Naive thymus-derived CD4-positive, alpha-beta T cell (primary cell): ENCODE measurements at places on chromosomes 13 and 19. TPM values are rescaled to one million over a fixed set of nuclear protein-coding genes. Genes with fewer than 3 reads are reported as not detected.

ZNF616 gene
- 6.5 TPM for polyA plus RNA-seq

CLN5 gene
- polyA plus RNA-seq, result 27.5 TPM

NLRP11 gene
- not detected for polyA plus RNA-seq

ZNF320 gene
- 7.1 TPM for polyA plus RNA-seq

FPR1 gene
- polyA plus RNA-seq, result 0.30 TPM

- no peak for DNase-seq
Measured at GRCh38 chr13:113220877-113221276, 11.5 kb downstream of the CUL4A start.

GRCh38 chr19:50759886-50760285, 10.4 kb upstream of the GPR32 start:
- no peak for DNase-seq

GRCh38 chr19:27777242-27777641, 1435.7 kb downstream of the UQCRFS1 start:
- DNase-seq, result no peak

- DNase-seq, result no peak
Measured at GRCh38 chr19:52724701-52725514, 9.9 kb downstream of the ZNF611 start.

GRCh38 chr19:37342753-37343152, 28.1 kb upstream of the ZNF527 start:
- DNase-seq, result no peak

DNA sequence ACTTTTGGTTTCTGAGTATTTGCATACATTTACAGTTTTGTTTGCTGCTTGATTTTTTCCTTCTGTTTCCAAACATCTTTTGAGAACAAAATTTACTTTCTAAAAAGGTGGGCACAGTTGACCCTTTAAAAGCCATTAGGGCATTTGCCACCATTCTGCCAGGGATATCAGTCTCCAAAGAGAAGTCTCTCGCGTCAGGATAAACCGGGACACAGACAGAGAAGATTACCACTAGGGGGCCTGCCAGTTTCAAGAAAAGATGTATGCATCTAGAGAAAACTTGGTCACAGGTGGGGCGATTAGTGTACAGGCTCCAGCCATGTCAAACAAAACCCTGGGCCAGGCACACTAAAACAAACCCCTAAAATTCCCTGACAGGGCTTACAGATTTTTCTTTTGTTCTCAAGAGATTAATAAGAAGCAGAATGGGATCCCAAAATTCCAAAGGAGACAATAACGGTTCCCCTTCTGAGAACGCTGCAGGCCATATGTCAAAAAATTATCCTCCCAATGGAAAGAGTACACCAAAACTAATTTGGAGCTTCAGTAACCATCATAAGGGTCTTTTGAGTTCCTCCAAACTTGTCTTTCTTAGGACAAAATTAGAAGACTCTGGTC, 10.7 kb upstream of the PABPC3 start:
- no peak for DNase-seq

DNA sequence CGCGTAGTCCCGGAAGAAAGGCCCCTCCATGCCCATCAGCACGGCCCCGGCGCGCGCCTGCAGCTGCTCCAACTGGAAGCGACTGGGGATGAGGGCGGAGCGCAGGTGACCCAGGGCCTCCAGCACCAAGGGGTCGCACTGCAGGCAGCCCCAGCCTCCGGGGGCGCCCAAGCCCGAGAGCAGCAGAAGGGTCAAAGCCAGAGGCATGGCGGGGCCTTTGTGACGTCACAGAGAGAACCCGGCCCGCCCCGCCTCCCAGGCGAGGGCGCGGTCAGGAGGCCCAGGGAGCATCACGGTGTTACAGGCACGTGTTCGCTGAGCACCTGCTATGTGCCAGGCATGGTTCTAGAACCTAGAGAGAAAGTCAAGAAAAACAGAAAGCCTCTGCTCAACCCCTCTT, at the start of gene IZUMO2:
TSS of gene IZUMO2 (minus strand) at position 294 of the 400 bp plus-strand sequence. CDS start at position 207, 87 bp downstream.
- no peak for DNase-seq

DNA sequence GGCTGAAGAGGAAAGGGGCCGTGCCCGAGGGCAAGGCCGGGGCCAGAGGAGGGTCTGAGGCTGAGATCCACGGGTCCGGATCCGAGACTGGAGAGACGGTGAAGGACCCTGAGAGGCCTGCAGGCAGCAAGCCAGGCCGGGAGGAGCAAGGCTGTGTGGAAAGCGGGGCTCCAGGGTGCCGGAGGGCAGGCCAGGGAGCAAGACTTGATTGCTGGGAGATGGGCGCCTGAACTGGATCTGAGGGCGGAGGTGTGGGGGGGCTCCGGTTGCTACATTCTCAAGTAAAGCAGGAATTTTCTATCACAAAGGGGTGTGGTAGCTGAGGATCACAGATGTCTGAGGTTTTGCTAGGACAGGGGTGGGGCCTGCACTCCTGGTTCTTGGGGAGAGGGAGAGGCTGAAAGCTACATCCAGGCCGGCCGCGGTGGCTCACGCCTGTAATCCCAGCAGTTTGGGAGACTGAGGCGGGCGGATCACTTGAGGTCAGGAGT, 3.8 kb downstream of the MAMSTR start:
- DNase-seq, result no peak

GRCh38 chr19:3656073-3656746, 29.6 kb upstream of the CACTIN start:
- no peak for DNase-seq

DNA sequence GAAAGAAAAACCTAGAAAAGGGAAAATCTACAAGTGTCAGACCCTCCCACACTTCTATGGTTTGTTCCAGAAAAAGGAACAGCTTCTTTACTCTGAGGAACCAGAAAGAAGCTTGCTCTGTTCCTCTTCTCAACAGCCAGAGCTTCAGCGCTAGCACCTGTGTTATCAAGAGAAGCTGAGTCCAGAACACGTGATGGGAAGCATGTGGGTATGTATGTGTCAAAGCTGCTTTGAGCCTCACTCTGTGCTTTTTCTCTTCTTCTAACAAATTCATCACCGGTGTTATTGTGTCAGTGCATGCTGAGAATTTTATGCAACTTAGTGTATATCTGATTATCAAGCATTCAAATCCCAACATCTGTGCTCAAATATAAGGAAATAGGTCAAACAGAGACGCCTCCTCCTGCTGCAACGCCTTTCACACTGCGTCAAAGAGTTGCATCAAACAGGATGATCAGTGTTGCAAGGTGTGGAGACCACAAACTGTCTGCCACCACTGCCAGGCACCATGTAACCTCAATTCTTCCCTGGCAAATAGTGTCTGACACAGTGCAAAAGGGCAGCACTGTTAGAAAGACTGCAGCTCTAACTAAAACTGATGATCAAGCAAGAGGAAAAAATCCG, 83.9 kb downstream of the LRRC63 start:
- DNase-seq, result peak; percentile 89

- DNase-seq, result no peak
Measured at GRCh38 chr19:695352-695949, at the start of gene PRSS57. TSS of gene PRSS57 (minus strand) at chr19:695452. CDS start at chr19:695430, 22 bp downstream.

GRCh38 chr19:32599736-32600157, 18.8 kb downstream of the PDCD5 start:
- peak; percentile 58 for DNase-seq

- no peak for DNase-seq
Measured at GRCh38 chr19:38036707-38037611, 130.0 kb downstream of the SIPA1L3 start.

GRCh38 chr13:20074966-20075365, 85.9 kb downstream of the GJA3 start:
- no peak for DNase-seq

DNA sequence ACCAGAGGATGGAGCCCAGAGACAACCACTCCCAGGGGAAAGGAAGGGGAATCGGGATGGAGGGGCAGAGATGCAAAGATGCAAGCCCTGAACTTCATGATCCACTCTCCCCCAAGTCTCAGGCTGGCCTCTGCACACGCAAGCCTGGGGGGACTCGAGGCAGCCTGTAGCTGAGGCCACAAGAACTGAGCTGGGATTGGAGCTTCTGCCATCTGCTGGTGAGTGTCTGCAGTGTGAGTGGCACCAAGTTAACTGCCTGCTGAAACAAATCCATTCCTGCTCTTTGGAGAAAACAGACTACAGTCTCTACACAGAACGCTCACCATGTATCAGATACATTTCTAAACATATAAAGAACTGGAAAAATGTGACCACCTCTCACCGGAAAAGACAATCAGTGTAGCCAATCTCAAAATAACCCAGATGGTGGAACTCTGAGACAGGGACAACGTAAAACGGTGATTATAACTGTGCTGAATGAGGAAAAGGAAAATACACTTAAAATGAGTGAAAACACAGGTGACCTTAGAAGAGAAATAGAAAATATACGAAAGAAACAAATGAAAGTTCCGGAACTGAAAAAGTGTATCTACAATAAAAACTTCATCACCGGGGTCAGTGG, 62.1 kb downstream of the KLF2 start:
- peak; percentile 64 for DNase-seq

- DNase-seq, result peak; percentile 39
Measured at GRCh38 chr19:12769689-12770088, 5.7 kb downstream of the HOOK2 start.

GRCh38 chr13:61286148-61286745, 129.4 kb downstream of the PCDH20 start:
- no peak for DNase-seq

DNA sequence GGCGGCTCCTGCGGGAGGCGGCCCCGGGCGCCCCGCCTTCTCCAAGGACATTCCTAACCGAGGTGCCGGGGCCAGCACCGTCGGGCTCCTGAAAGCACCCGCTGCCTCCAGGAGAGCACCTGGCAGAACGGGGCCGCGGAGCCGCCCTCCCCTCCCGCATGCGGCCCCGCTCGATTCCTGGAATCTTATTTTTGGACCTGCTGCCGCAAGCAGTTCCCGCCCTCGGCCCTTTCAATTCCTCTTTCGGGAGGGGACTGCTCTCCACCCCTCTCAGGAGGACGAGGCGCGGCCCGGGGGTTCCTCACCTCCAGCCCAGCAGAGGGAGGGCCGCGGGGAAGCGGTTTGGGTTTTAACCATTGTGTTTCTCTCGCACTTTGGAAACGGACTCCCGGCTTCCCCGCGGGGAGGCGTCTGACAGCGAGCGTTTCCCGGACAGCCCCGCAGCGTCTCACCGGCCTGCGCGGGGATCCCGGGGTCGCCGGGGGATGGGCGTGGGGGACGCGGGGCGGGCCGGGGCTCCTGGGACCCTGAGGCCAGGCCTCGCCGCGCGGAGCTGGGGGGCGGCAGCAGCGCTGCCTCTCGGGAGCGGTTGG, 849 bp downstream of the GAS6 start:
- DNase-seq, result no peak

- no peak for DNase-seq
Measured at GRCh38 chr19:2650515-2650914, 52.0 kb downstream of the GNG7 start.

DNA sequence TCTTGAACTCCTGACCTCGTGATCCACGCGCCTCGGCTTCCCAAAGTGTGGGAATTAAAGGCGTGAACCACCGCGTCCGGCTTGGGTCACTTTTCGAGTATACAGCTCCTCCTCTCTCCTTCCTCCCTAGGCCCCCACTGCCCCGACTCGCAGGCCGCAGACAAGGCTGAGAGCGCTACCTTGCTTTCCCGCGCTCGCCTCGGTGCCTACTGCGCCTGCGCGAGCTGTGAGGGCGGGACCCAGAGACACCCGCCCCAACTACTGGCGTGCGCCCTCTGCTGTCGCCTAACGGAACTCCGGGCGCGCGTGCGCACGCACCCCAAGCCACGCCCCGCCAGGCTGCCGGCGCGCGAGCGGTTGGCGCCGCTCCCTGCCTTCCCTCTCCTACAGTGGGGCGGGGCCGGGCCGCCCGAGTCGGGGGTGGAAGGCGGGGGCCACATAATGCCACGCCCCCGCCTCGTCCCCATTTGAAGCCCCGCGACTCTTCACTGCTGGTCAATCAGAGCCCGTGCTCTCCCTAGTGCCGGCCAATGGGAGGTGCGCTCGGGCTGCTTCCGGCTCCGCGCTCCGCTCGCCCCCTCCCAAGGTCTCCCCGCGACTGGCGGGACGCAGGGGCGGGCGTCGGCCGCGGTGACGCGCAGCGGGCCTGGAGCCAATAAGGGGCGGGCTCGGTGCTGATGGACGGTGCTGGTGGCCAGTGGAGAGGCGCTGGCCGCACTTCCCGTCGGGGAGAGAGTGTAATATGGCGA, at the start of gene RAB8A:
TSS of gene RAB8A (plus strand) at position 730 of the 749 bp plus-strand sequence. CDS start at position 743, 13 bp downstream.
- peak; percentile 99 for DNase-seq

GRCh38 chr13:30337061-30337610, 29.8 kb upstream of the KATNAL1 start:
- no peak for DNase-seq

DNA sequence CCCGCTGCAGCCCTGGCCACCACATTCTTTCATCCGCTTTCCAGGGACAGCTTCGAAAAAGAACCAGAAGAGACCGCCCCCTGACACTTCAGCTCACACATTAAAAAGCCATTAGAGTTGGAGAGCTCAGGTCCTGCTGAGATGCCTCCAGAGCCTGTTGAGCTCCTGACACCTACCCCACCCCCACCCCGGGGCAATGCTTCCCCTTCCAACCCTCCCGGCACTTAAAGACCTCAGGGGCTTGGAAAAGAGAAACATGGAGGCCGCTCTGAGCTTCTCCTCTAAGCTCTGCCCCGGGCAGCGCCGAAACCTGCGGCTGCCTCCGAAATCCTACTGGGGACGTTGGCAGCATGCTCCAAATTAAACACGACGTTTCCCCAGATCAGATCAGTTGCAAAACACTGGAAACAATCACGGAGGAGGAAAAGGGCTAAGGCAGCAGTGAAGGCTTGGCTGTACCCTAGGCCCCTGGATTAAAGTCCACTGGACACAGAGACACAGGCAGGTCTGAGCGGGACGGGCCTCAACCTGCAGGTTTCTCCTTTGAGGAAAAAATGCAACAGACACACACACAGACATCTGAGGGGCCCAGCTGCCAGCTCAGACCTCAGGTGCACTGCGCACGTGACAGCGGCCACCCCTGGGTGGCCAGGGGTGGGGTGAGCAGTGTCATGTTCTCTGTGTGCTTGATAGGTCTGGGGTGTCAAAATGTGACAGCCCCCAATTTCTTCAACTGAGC, 9.6 kb downstream of the SH3GL1 start:
- no peak for DNase-seq
